ENCODE measurements at places on chromosomes 1 and 21. TPM values are rescaled to one million over a fixed set of nuclear protein-coding genes. Genes with fewer than 3 reads are reported as not detected.

DNA sequence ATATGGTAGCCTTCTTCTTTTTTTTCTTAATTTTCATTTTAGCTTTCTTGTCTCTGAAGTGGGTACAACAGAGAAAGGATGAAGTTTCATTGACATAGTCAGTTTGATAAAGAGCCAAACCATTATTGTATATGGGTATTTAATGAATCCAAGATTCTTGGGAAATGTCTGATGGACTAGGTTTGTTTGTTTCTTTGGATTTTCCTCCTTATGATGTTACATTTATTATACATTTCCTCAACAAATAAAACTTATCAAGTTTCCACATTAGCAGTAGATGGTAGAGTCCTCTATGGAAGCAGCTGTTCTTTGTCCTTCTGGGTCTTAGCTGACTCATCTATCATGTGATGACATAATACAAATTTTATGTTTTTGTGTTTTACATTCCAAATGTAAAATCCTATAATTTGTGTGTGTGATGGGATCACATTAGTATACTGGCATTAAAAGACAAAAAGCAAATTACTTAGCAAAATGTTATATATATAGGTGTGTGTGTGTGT, 6.0 kb downstream of the COL24A1 start:
- H3K4me3 ChIP-seq = no peak overlapping the region
- no peaks in the 10 kb centered on the region for H3K4me1 ChIP-seq
- no peak for DNase-seq
- H3K27me3 ChIP-seq = peaks cover 26% of the 10 kb centered on the region
- no peak overlapping the region for H3K27ac ChIP-seq

DNA sequence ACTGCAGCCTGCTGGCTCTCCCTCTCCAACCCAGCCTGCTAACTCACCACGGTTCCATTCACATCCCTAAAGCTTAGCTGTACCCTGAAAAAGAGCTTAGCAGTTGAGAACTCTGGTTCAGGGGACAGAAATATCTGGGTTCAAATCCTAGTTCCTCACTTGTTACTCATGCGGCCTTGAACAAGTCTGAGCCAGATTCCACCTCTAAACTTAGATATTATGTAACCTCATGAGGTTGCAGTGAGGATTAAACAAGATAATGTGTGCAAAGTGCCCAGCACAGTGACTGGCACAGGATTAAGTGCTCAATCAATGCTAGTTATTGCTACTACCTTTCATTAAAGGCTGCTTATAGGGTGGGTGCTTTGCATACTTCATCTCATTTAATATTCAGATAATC, 41.3 kb upstream of the DHCR24 start:
- no peaks in the 10 kb centered on the region for H3K36me3 ChIP-seq
- no peak for DNase-seq
- no peaks in the 10 kb centered on the region for H3K27me3 ChIP-seq
- H3K27ac ChIP-seq = peak overlapping the region; percentile 85
- H3K4me1 ChIP-seq = peaks cover 29% of the 10 kb centered on the region
- H3K4me3 ChIP-seq = no peak overlapping the region

DNA sequence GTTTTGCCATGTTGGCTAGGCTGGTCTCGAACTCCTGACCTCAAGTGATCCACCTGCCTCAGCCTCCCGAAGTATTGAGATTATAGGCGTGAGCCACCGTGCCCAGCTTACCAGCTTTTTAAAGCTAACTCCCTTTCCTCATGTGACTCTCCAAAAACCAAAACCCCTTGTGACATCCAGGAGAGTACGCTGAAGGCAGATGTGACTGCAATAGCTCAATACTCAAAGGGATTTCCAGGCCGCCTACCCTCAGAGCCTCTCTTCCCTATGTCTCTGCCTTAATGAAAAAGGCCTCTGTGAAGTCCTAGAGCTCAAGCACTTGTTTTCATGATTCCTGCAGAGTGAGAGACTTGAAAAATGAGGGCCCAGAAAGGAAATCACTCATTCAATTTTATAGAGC, 82.6 kb downstream of the TEX35 start:
- DNase-seq = no peak
- H3K27me3 ChIP-seq = no peaks in the 10 kb centered on the region
- H3K36me3 ChIP-seq = no peaks in the 10 kb centered on the region
- no peaks in the 10 kb centered on the region for H3K4me1 ChIP-seq
- H3K27ac ChIP-seq = no peak overlapping the region

VSIG8 gene
- not detected for total RNA-seq

GRCh38 chr1:43585557-43585956, 54.9 kb downstream of the PTPRF start:
- DNase-seq = no peak
- H3K36me3 ChIP-seq = peaks cover 5% of the 10 kb centered on the region
- H3K4me3 ChIP-seq = no peak overlapping the region
- no peak overlapping the region for H3K27ac ChIP-seq
- no peaks in the 10 kb centered on the region for H3K27me3 ChIP-seq

GRCh38 chr1:45266151-45266801, 59.9 kb upstream of the ZSWIM5 start:
- H3K36me3 ChIP-seq = no peaks in the 10 kb centered on the region
- no peaks in the 10 kb centered on the region for H3K4me1 ChIP-seq
- peak; percentile 87 for DNase-seq
- no peaks in the 10 kb centered on the region for H3K27me3 ChIP-seq
- no peak overlapping the region for H3K4me3 ChIP-seq

GRCh38 chr1:199302554-199302953, 663.7 kb downstream of the PTPRC start:
- no peaks in the 10 kb centered on the region for H3K36me3 ChIP-seq
- peaks cover 15% of the 10 kb centered on the region for H3K4me1 ChIP-seq
- H3K4me3 ChIP-seq = no peak overlapping the region
- H3K27ac ChIP-seq = no peak overlapping the region
- no peak for DNase-seq

DNA sequence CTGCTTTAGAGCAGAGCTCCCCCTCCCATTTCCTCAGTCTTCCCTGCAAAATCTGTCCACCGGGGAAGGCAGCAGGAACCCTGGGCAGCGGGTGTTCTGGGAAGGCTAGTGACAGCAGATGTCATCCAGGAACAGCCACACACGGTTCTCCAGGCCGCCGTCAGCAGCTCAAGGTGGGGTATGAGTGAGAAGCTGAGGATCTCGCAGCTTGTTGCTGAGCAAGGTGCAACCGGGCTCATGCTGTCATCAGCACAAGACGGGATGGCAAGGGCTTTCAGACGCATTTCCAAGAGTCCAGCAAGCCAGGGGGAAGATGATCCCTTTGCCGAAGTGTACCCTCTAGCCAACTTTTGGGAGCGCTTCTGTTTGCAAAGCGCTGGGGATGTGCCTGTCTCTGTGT, 23.0 kb upstream of the SPSB1 start:
- no peak overlapping the region for H3K27ac ChIP-seq
- DNase-seq = peak; percentile 62
- H3K4me1 ChIP-seq = peaks cover 27% of the 10 kb centered on the region
- H3K27me3 ChIP-seq = no peaks in the 10 kb centered on the region

IGSF3 gene
- total RNA-seq = 130 TPM

GBP3 gene
- total RNA-seq = 0.09 TPM

GRCh38 chr21:35585878-35586277, 474.4 kb downstream of the SETD4 start:
- DNase-seq = no peak
- H3K4me3 ChIP-seq = no peak overlapping the region
- H3K36me3 ChIP-seq = no peaks in the 10 kb centered on the region
- no peaks in the 10 kb centered on the region for H3K27me3 ChIP-seq
- no peak overlapping the region for H3K27ac ChIP-seq

OR2L3 gene
- not detected for total RNA-seq

All from cardiac muscle cell (in vitro differentiated cells and primary cell).